Activated CD8-positive, alpha-beta memory T cell treated with anti-CD3 and anti-CD28 coated beads for 1 hour (primary cell): ENCODE measurements at places on chromosomes 4 and X.

- no peak for DNase-seq
Observed at GRCh38 chr4:139985401-139985800, 168.6 kb downstream of the MAML3 start.

DNA sequence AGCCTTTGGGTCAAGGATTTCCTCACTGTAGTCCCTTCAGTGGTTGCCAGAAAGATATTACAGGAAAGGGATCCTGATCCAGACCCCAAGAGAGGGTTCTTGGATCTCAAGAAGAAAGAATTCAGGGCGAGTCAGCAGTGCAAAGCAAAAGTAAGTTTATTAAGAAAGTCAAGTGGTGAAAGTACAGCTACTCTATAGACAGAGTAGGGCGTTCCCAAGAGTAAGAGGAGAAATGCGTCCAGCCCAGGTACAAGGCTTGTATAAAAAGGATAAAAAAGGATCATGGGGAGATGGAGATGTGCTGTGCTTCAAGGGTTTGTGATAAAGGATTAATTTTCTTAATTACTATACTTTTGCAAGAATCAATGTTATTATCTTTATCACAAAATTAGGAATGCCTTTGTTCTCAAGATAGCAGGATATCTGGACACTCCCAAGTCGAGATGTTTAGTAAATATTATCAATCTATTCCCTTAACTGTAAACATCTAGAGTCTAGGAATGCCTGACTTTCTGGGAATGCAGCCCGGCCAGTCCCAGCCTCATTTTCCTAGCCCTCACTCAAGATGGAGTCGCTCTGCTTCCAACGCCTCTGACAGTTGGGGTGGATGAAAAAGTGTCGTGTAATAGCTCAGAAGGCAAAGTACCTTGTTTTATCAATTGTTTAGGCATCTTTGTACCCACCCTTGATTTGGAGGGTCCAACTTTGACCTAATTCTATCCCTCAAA is 360.7 kb downstream of the GPM6A start:
- no peak for DNase-seq

- no peak for DNase-seq
Observed at GRCh38 chrX:138128027-138128671, 562.2 kb downstream of the ZIC3 start.

- no peak for DNase-seq
Observed at GRCh38 chrX:43446752-43447151, 209.3 kb upstream of the MAOA start.

DNA sequence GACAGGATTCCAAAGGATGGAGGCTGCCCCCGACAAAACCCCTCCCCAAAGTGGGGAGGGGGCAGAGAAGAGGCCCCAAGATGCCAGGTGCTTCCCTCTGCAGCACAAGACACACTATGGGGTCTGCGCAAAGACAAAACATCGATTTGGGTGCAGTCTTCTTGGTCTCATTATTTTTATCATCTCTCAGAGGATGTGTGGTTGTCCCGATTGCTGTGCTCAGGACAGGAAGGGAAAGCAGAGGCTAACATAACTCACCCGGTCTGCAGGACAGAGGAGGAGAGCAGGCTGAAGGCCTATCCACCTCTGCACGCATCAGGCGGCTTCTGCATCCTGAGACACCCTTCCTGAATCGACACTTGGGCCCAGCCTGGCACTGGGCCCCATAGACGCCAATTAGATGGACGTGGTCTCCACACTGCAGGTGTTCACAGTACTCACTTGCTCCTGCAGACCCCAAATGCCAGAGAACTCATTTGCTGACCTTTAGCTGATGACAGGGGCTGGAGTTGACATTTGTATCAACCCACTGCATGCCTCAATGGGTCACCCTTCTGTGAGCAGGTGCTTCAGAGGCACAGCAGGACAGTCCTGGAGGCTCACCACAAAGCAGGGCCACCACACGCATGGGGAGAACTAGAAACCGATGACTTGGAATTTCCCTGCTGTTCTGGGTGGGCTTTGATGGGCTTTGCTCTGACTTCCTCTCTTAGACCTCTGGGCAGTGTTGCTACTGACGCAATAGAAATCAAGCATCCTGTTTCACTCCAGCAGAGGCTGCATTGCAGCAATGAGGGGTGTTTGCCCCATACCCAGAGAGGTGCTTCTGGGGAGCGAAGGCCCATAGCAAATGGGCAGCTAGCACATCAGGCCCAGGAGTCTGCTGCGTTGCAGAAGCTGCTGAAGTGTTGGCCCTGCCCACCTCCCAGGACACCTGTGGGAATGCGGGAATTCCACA is 96.3 kb upstream of the ENPP6 start:
- DNase-seq, result no peak

- DNase-seq, result no peak
Observed at GRCh38 chrX:15977644-15978043, 123.0 kb upstream of the AP1S2 start.

DNA sequence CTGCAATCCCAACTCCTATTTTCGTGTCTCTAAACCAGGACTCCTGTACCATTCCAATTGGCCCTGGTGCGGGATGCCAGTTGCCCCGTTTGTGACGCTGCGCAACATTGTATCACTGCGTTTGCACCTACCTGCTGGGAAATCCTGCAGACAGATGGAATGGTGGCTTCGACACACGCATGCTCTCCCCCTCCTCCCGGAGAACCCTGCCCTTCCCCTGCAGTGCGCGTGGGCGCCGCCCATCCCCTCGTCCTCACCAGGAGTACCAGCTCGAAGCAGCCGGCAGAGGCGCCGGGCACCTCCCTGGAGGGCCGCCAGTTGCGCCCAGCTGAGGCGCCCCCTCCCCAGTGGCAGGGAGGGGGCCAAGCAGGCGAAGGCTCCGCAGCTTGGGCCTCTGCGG is 1.4 kb downstream of the DGKK start:
- no peak for DNase-seq
